ENCODE measurements at places on chromosomes 12 and 14.

GRCh38 chr12:93032758-93033157 is 103.7 kb upstream of the EEA1 start:
- DNase-seq, result no peak

GRCh38 chr12:23640754-23641153 is 308.7 kb downstream of the SOX5 start:
- no peak for DNase-seq

GRCh38 chr14:24665440-24665991 is 31.5 kb upstream of the GZMB start:
- peak; percentile 84 for DNase-seq

- no peak for DNase-seq
Observed at GRCh38 chr14:63901434-63902085, 48.8 kb downstream of the SYNE2 start.

DNA sequence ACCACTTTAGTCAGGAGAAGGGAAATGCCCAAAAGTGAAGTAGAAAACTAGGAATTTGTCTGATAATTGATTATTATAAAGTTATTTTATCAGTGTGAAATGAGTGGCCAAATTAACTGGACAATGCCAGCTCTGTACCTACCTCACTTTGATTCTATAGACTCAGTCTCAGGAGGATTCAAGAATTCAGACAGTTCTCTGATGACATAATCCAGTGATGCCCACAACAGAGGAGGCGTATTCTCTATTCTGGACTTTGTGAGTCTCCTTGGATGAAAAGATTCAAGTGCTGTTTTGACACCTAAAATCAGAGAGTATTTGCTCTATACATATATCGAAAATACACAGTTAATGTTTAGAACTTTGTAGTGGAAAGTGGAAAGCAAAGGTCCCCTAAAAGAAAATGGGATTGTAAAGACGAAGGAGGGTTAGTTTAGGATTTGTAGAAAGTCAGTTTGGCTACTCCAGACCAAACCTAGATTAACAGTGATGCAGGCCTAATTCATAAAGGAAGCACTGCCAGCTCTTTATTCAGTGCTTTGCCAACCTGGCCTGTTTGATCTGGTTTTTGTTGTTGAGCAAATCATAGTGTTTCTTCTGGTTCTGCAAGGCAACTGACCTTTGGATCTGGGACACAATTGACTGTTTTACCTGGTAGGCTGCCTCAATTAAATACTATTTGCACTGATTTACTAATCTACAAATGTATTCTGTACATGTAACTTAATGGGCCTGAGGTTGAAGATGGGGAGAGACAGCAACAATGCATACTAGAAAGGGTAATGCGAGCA is 67.4 kb downstream of the DAD1 start:
- DNase-seq, result no peak

DNA sequence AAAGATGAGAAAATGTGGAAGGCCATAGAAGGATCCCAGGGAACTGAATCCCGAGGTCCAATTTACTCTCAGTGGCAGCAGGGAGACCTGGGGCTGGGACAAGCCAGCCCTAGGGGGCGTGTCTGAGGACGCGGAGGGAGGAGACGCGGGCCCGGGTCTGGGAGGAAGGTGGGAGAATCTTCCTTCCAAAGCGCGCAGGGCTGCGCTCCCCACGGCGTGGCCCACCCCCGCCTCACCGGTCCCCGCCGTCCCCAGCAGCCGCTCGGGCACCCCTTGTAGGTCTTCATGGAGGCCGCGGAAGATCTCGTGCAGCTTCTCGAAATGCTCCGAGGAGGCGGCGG is 323 bp downstream of the VTI1B start:
- DNase-seq, result peak; percentile 56

GRCh38 chr12:18640321-18640955 is 97.4 kb downstream of the PLCZ1 start:
- no peak for DNase-seq

DNA sequence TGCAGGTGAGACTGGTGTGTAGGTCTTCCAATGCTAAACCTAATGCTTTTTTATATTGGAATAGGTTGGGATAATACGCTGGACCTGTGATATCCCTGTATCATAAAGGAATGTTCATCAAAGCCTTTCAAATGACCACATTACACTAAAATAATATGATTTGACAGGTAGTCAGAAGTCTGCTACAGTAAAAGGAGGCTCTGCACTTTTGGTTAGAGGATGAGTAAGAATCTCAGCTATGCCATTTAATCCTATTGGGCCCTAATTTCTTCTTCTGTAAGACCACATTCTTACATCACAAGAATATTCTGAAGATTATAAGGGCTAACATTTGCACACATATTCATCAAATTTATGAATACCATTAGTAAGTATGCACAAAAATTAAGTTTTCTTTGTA is 250.5 kb upstream of the FLRT2 start:
- DNase-seq, result no peak

- DNase-seq, result no peak
Observed at GRCh38 chr12:67391034-67391433, 121.9 kb downstream of the CAND1 start.

- no peak for DNase-seq
Observed at GRCh38 chr12:10690906-10691305, 17.1 kb upstream of the STYK1 start.

DNA sequence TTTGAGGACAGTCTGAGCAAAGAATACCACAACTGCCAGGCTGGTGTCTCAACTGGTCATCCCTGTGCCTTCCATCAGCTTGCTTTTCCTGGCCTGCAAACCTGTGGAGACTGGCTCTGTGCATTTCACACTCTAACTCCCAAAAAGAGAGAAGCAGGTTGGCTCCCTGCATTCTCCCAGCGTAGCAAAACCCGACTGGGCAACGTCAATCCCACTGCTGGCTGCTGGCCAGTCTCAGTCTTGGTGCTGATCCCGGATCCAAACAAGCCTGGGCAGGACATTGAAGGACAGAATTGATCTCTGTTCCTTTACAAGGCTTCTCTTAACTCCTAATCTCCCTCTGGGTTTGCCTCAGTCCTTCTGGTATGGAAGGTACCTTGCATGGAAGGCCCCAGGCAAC is 65.4 kb downstream of the FZD10 start:
- DNase-seq, result no peak

DNA sequence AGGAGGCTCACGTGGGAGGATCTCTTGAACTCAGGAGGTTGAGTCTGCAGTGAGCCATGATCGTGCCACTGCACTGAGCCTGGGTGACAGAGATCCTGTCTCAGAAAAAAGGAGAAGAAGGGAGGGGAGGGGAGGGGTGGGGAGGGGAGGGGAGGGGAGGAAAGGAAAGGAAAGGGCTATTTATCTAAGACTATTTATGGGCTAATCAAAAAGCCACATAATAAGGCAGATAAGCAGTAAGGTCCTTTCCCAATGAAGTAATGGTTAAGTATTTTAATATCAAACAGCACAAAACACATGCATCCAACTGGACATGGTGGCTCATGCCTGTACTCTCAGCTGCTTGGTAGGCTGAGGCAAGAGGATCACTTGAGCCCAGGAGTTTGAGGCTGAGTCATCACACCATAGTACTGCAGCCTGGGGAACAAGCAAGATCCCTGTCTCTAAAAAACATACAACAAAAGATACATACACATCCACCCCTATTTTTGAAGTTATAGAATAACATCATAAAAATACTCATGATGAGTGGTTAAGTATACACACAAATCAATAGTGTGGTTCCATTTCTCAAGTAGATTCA is 9.7 kb downstream of the PAWR start:
- no peak for DNase-seq

DNA sequence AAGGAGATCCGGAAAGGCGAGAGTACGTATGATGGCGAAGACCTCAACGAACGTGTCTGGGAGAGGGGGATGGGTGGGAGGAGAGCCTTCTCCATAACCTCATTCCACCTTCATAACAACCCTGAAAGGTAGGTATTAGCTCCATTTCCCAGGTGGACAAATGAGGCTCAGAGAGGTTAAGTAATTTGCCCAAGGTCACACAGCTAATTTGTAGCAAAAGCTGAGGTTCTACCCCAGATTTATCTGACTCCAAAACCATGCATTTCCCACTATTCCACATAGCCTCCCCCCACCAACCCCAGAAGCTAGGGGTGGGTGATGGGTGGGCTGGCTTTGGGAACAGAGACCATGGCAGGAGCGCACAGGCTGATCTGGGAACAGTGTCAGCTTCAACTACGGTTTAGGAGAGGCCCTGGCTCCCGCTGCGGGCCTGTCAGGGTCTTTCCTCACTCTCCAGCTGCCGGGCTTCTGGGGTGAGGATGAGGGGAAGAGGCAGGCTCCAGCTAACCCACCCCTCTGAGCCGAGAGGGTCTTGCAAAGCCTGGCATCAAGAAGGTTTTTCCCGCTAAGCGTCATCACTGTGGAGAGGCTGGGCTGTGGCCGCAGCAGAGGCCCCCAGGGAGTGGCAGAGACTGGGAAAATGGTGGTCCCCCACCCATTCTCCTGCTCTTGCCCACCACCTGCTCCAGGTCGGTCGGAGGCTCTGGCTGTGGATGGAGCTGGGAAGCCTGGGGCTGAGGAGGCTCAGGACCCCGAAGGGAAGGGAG is 8.9 kb downstream of the CHGA start:
- no peak for DNase-seq

GRCh38 chr12:115799610-115800009 is 477.9 kb downstream of the MED13L start:
- DNase-seq, result no peak

GRCh38 chr12:26715232-26715631 is 117.8 kb downstream of the ITPR2 start:
- DNase-seq, result no peak

DNA sequence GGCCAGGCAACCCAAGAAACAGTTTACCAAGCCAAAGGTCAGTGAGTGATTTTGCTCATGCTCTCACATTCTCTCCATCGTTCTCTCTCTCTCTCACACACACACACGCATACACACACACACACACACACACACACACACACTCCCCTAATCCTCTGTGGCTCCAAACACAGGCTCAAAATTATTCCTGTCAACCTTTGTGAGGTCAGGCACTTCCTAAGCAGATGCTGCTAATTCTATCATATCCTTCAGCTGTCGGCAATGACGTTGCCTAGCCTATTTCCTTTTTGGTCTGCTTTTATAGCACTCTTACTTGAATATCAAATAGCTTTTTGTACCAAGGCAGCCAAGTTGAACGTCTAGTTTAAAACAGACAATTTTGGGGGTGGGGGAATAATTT is 98.9 kb upstream of the EGLN3 start:
- no peak for DNase-seq

DNA sequence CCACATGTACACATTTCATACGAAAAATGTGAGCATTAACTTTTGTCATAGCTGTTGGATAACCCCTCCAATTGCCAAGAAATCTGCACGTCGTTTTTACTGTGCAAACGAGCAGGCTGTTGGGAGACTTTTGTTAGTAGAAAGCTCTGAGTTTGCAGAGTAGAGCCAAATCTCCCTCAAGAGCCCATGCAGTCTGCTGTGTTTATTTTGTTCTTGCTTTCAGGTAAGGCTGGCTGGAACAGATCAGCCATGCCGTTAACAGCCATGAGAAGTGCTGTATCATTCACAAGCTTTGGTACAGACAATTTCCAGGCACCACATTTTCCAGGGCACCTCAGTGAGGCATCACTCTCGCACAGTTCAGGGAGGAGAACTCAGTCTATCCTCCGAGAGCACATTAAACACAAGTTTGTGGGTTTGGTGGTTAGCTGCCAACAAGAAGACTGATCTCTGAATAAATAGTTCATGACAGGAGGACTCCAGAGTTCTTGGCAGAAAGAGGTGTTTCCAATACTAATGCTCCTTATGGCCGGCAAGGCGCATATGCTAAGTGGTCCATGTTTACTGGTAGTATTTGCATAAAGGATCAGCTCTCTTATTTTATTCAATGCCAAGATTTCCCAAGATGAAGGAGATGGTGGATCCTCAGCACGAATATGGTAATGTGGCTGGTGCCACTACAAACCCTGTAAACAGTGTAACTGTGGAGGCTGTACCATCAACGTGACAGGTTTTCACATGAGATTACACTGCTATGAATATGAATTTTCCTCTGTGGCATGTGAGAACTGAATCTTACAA is 30.3 kb upstream of the PELI2 start:
- DNase-seq, result no peak

GRCh38 chr12:91818227-91819131 is 327.2 kb downstream of the BTG1 start:
- no peak for DNase-seq

DNA sequence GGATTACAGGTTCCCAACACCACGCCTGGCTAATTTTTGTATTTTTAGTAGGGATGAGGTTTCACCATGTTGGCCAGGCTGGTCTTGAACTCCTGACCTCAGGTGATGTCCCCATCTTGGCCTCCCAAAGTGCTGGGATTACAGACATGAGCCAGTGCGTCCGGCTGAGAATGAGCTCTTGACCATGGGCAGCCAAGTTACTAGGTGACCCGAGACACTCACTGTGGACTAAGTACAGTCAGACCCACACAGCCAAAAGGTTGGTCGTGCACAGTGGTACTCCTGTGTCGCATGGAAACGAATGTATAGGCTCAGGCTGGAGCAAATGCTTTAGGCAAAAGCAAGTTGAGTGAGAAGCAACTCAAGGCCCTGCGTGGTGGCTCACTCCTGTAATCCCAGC is 21.0 kb downstream of the DLK1 start:
- no peak for DNase-seq

- no peak for DNase-seq
Observed at GRCh38 chr14:33676135-33676566, 274.7 kb downstream of the EGLN3 start.

DNA sequence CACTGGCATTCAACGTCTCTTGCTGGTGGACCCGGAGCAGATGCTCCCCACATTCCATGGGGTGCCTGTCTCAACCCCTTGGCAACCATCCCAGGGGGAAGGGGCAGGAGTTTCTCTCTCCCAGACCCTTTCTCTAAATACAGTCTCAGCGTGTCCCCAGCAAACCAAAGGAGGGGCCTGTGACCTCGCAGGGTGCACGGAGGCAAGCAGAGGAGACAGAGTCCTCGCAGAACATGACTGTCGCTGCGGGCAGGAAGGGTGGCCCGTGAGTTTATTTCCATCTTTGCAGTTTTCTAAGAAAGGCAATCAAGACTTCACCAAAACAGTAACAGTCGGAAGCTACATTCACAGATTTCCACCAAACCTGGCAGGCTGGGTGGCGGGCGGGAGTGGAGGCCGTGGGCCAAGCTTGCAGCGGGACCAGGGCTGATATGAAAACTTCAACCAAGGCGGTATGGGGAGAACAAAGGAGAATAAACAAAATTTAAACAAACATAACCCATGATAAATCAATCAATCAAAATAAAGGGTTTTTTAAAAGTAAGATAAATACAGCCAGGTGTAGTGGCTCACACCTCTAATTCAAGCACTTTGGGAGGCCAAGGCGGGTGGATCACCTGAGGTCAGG is 18.6 kb downstream of the BRF1 start:
- no peak for DNase-seq

DNA sequence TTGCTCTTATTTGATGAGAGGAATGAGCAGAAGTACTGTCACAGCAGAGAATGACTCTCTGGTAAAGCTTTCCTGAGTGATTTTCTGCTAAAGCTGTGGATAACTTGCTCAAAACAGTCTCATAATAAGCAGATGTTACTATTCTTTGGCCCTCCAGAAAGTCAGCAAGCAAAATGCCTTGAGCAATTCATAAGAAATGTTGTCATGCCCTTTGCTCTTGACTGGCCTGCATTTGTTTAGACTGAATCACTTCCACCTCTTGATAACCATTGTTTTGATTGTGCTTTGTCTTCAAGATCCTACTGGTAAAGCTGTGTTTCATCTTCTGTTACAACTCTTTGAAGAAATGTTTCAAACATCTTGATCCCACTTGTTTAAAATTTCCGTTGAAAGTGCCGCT is 457.9 kb upstream of the FOXG1 start:
- no peak for DNase-seq
